ENCODE measurements at places on chromosomes 7 and 10.

GRCh38 chr10:11048707-11049278 is 31.1 kb downstream of the CELF2 start:
- DNase-seq, result no peak

DNA sequence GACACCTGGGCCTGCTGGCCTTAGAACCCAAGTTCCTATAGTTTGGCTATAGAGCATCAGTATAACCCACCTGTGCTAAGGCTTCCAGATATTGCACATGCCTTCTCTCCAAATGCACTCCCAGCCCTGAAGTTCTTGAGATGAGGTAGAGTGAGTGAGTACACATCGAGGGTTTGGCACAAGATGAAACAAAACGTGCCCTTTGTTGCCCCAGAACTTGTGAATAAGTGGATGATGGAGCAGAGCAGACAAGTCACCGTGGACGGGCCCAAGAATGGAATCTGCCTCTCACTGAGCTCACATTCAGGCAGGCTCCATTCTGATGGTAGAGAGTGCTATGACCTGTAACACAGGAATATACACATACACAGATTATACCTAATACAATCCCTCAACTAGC is 73.0 kb upstream of the STK17A start:
- DNase-seq, result no peak

GRCh38 chr10:3452683-3453361 is 280.2 kb upstream of the PITRM1 start:
- no peak for DNase-seq

- DNase-seq, result no peak
These were observed 314.5 kb upstream of the AKR1E2 start for GRCh38 chr10:4511509-4511908.

GRCh38 chr10:23053036-23053435 is 42.3 kb upstream of the MSRB2 start:
- no peak for DNase-seq

DNA sequence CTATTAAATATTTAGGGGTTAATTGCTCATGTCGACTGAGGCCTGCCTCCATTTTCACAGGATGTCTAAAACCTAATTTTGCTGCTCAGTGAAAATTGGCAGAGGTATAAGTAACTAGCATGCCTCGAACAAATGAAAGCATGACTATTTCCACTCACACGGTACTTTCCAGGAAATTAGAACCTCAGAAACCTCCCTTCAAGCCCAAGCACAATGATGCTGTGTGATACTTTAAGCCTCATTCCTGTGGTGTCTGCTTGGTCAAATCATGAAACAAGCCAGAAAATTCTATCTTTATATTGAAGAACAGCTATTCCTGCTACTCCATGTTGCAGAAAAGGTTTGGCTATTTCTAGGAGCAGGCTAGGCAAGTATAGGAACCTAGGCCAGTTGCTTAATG is 203.0 kb downstream of the SORCS3 start:
- no peak for DNase-seq

GRCh38 chr7:47432671-47433563 is 149.0 kb downstream of the TNS3 start:
- no peak for DNase-seq

DNA sequence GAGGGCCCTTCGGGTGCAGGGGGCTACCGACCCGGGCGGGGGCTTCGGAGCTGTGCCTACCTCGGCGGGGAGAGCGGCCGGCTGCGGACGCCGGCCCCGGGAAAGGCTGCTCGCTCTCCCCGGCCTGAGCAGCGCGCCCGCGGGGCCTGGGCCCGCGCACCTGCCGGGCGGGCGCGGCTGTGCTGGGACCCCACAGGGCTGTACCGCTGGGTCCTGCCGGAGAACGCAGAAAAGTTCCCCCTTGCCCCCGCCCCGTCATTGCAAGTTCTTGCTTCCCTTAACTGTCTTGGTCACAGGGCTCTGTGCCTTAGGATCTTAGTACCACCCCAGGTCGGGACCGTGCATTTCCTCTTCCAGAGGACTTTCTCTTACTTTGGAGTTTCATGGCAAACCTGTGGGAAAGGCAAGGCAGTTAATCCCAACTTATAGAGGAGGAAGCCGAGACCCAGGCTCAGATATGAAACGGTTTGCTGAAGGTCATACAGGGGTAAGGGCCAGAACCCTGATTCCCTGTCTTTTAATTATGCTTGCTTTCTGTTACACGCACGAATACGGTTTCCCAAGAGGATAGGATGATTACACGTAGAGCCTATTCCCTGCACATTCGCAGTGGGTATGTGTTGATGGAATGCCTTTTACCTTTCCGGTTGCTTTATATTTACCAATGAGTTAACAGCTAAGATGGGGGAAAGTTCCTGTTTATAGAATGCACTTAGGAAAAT is 652 bp downstream of the PCGF5 start:
- peak; percentile 20 for DNase-seq

- no peak for DNase-seq
These were observed 27.0 kb downstream of the SPAG6 start for GRCh38 chr10:22372298-22372697.

GRCh38 chr7:50267525-50268041 is 36.9 kb upstream of the IKZF1 start:
- DNase-seq, result no peak

GRCh38 chr10:116245156-116245555 is 27.9 kb downstream of the GFRA1 start:
- DNase-seq, result no peak

GRCh38 chr10:6218692-6219493 is 16.2 kb downstream of the PFKFB3 start:
- DNase-seq, result no peak

GRCh38 chr7:97499204-97499603 is 232.7 kb upstream of the TAC1 start:
- no peak for DNase-seq

- no peak for DNase-seq
These were observed 108.7 kb downstream of the ITIH5 start for GRCh38 chr10:7558036-7558435.

- DNase-seq, result no peak
These were observed 57.8 kb upstream of the LANCL2 start for GRCh38 chr7:55307123-55307916.

DNA sequence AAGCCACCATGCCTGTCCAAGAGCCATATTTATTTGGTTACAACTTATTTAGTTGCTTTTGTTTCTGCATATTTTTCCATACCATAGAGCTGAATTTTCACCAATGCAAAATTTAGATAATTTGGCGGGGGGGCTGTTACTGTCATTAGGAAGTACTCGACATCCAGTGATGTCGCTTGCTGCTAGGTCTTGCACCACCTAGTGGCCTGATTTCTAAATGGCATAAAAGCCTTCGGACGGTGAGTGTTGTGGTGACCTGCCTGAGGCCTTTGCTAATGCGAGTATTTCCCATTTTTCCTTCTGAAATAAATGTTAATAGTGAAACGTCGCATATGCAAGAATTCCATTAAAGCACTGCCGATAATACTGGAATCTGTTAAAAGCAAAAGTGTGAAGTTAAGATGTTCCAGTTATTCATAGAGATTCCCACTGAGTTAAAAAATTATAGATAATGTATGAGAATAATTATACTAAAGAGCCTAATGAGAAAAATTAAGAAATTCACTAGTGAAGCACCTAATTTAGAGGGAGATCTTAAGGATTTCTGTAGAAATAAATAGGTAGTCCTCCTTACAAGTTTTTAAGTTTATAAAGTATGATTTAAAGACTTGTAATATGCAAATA is 86.1 kb upstream of the DNAJB6 start:
- peak; percentile 69 for DNase-seq

DNA sequence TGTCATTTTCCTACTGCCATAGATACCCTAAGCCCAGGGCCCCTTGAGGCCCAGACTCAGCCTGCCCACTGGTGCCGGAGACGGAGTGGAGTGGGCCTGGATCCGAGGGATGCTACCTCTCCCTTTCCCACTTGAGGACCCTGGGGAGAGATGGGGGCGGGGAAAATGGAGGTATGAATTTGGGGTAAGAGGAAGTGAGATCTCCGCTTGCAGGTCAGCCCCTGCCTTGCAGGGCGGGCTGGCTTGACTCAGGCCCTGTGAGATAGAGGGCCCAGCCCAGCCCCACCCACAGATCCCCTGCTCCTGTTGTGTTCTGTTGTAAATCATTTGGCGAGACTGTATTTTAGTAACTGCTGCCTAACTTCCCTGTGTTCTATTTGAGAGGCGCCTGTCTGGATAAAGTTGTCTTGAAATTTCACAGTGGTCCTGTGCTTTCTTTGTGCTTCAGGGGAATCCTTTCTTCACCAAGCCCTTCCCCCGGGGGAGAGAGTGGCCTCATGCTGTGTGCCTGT is 13.2 kb downstream of the YKT6 start:
- DNase-seq, result no peak

DNA sequence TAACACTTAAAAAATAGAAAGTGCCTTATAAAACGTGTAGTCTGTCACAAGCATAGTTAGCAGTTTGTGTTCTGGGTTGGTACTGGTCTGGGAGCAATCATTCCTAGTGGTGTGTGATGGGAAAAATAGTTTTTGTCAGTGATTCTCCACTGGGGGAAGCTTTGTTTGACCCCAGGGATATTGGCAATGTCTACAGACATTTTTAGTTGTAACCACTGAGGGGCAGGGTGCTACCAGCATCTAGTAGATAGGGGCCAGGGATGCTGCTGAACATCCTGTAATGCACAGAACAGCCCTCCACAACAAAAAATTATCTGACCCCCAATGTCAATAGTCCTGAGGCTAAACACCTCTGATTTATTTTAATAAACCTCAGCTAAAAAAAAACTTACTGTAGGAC is 51.6 kb upstream of the CREB5 start:
- DNase-seq, result no peak

GRCh38 chr10:132699411-132700155 is 86.4 kb downstream of the NKX6-2 start:
- no peak for DNase-seq

DNA sequence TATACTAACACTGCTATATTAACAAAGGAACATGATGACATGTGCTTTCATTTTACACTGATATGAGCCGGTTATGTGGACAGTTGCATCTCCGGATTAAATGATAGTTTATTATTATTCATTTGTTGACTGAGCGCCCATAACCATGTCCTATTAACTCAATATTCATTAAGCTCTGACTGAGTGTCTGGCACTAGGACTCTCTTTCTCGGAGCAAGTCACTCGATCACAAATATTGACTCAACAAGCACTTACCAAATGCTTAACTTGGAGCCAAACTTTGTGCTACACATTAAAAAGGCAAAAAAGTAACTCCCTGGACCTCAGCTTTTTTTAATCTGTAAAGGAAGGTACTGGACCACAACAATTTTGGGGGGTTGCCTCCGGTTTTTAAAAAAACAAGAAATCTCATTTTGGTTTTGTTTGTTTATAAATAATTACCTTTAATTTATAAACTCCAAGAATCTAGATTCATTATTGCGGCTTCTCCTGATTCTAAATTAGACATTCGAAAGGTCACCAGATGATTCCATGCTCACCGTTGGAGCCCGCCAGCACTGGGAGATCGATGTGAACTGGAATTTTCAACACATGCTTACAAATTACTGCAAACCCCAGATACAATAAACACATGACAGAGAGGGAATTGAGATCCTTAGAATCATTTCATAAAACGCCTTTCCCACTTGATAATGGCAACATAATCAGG is 8.9 kb upstream of the LYZL1 start:
- DNase-seq, result no peak

DNA sequence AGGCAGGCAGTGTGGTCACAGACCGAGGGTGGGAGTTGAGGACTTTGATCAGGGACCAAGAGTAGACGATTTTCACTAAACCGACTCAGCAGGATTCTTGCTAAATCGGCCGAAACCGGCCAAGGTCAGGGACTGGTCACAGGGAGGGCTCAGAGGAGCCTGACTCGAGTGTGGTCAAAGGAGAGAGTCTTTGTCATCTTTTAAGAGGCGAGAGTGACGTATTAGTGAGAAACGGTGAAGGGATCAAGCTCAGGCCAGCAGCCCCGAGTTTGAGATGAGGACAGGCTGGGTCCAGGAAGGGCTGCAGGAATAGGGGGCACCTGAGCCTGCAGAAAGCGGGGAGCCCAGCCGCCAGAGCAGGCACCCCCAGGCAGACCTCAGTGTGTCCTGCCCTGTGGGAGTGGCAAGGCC is 41.6 kb upstream of the FAM20C start:
- no peak for DNase-seq

DNA sequence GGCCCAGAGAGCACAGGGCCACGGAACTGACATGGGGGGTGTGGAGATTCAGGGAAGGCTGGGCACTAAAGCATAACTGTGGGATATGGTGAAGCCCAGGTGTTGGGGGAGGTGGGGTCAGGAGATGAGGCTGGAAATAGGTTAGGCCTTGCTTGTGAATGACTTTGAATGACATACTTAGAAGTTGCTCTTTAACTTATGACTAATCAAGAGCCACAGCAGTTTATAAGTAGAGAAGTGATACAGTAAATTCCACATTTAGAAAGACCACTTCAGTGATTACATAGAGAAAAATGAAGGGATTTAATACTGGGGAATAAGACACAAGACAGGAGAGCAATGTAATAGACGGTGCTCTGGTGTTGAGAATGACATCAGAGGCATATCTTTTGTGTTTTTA is 120.8 kb upstream of the SEC61G start:
- DNase-seq, result no peak

- DNase-seq, result no peak
These were observed 22.0 kb downstream of the YKT6 start for GRCh38 chr7:44222776-44223261.

DNA sequence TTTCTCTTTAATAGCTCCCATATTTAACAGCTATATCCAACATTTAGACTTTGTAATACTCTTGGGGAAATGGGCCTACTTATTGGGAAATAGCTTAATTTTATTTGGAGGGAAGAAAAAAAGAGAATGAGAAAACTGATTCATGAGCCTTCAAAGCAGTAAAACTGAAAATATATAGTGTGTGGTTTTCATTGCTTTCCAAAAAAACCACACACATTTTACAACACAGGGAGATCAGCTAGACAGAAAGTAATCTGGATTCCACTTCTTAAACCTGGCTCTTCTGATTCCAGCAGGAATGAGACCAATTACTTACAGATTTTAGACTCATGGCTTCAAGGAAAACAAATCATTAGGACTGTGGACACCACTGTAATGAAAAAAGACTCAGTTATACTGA is 48.7 kb downstream of the CH25H start:
- DNase-seq, result no peak

GRCh38 chr7:66748791-66749190 is 8.3 kb downstream of the RABGEF1 start:
- no peak for DNase-seq

GRCh38 chr7:90660100-90660499 is 64.0 kb downstream of the CDK14 start:
- no peak for DNase-seq

- DNase-seq, result no peak
These were observed 337.8 kb downstream of the ELMO1 start for GRCh38 chr7:37110660-37111424.

DNA sequence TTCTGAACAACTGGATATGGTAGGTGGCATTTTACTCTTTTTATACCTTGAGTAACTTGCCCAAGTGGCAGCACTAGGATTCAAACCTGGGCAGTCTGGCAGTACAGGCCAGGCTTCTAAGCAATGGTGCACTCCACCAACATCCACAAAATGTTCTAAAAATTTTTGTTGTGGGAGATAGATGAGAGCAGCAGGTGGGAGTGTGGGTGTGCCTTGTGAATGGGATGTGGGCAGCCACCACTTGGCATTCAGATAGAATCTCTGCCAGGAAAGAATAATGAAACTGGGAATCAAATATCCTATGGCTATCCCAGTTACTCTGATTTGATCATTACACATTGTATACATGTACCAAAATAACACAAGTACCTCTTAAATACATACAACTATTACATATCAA is 810.7 kb downstream of the MAGI2 start:
- DNase-seq, result no peak

- no peak for DNase-seq
These were observed 483.1 kb upstream of the CNTNAP2 start for GRCh38 chr7:145633513-145633912.

GRCh38 chr7:158345731-158346130 is 241.9 kb downstream of the PTPRN2 start:
- DNase-seq, result no peak
